Stimulated activated CD8-positive, alpha-beta memory T cell treated with anti-CD3 and anti-CD28 coated beads, Interleukin-4, amount 100 ng/mL, for 1 hour (primary cell): ENCODE measurements at places on chromosomes 2 and 18.

GRCh38 chr2:196606516-196606915 is 33.0 kb upstream of the CCDC150 start:
- no peak for DNase-seq

DNA sequence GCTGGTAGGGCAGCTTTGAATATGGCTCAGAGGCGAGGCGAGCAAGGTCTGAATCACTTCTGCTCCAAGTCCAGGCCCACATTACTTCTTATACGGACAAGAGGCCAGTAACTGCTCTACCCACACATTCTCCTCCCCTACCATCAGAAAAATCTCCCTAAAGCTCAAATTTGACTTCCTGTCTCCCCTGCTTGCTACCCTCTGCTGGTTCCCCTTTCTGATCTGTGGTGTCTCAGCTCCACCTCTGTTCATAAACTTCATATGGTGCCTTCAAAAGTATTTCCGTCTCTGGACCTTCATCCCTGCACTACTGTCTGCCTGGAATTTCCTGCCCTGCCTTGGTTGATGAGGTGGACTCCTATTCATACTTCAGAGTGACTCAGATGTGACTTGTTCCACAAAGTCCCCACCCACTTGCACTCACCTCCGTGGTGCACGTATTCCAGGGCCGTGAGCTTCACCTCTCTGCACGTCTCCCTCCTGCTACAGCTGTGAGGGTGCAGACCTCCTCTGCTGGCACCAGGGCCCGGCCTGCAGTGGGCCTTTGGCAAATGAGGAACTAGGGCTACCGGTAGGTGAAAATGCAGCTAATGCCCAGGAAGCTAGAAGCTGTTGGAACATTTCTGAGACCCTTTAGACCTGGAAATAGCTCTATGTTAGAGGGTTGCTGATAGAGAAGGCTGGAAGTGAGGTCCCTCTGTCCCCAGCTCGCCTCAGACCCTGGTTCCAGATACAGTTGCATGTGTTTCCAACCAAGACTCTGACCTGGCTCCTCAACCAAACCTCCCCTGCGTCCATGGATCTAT is 24.6 kb upstream of the KCMF1 start:
- no peak for DNase-seq

DNA sequence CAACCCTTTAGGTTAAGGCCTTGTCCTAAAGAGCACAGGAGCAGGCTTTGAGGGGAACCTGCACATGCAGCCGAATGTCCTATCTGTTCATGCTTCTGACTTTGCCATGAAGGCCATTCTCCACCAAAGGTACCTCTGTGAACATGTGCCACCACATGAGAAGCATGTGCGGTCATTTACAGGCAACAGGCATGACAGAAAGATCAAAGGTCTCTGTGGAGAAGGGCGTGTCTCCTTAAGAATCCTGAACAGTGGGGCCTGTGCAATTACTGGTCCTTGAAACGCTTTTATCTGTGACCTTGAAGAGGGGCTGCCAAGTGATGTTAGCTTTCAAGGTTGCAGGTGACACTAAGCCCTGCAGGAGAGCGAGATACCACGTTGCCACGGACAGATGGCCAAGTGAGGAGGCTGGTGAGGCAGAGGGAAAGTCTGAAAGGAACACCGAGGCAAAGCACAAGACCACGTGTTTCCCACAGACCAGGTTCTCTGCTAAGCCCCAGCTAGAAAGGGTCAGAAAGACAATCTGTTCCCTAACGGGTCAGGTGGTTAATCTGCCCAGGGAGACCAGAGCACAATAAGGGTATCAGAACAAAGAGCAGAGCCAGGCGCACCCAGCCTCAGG is 19.5 kb upstream of the POMC start:
- no peak for DNase-seq

DNA sequence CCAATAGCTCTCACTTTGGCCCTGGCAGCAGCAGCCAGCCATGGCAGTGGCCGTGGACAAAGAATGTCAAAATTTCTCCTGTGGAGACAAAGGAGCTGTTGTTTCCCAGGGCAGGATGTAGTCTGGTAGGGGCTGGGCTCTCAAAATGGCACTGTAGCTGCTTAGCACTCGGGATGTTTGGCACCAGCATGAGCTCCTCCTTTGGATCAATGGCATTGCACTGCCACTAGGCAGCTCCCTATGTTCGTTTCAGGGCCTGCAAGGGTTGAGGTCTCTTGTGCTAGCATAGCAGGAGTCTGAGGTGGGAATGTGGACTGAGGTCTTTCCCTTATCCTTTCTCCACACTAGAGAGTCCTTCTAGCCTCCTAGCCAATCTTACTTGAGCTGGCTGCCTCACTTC is 948.8 kb upstream of the FAM98A start:
- DNase-seq = no peak

DNA sequence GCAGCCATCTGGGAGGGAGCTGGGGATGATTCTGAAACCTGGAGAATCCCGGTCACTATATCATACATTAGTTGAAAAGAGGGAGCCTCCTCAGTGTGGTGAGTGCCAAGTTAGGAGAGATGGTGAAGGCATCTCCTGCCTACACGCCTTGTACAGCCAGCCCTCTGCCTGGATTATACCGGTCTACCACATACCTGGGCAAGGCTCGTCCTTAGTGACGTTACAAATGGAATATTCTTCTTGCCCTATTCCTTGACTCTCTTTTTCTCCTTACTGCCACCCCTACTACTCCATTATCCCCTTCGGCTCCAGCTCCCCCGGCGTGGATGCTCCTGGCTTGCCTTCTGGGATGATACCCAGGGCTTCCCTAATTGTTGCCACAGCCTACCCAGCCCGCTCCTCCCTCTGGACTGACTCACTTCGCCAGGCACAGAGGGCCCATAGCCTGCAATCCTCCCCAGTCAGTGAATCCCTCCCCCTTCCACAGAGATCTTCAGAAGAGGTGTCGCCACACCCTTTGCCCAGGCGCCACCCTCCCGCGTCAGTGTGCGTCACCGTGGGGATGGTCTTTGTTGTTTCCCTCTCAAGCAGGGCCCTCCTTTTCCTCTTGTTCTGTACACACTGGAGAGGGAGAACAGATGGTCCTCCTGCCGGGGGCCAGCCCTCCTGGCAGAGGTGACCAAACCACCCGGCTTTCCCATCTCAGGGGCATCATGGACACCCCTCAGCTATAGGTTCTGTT is 115.2 kb upstream of the EPAS1 start:
- no peak for DNase-seq

GRCh38 chr2:25955869-25956535 is 26.3 kb downstream of the KIF3C start:
- DNase-seq = no peak
